Melanocyte of skin (primary cell): ENCODE measurements at places on chromosomes 4 and X. TPM values are rescaled to one million over a fixed set of nuclear protein-coding genes. Genes with fewer than 3 reads are reported as not detected.

The CISD2 gene
- total RNA-seq, result 52.0 and 78.0 TPM in 2 replicates

The VCX3B gene
- total RNA-seq, result not detected in 2 replicates

The H2BW2 gene
- total RNA-seq, result not detected in 2 replicates

The CENPI gene
- total RNA-seq, result 35.6 and 37.6 TPM in 2 replicates

The IL1RAPL1 gene
- total RNA-seq, result 3.0 and 3.1 TPM in 2 replicates

The RTL3 gene
- total RNA-seq, result not detected in 2 replicates

The SCD5 gene
- total RNA-seq, result 6.3 TPM in 2 replicates

The CENPVL2 gene
- total RNA-seq, result not detected in 2 replicates

The EIF2S3 gene
- 164 and 414 TPM in 2 replicates for total RNA-seq
